ENCODE measurements at places on chromosomes 13 and 19. TPM values are rescaled to one million over a fixed set of nuclear protein-coding genes. Genes with fewer than 3 reads are reported as not detected.

Gene SH2D3A
- total RNA-seq: 31.5 TPM

DNA sequence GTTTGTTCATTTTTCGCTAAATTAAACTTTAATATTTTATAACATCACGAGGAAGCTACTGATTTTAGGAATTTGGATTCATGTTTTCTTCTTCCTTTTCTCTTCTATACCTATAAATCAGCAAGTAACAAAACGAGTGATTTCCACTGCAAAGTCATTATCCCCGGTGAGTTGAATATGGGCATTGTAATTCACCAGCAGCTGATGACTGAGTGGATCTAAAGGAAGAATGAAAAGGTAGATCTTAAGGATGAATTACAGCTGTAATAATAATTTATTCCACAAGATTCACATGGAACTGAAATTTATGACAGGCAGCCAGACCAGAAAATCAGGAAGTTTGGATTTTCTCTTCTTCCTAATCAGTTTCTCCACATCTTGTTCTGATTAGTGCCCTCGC is 111.4 kb downstream of the GPC6 start:
- H3K27ac ChIP-seq: no peak overlapping the region
- H3K36me3 ChIP-seq: no peaks in the 10 kb centered on the region
- DNase-seq: no peak
- no peak overlapping the region for H3K4me3 ChIP-seq
- no peaks in the 10 kb centered on the region for H3K4me1 ChIP-seq
- no peaks in the 10 kb centered on the region for H3K27me3 ChIP-seq

DNA sequence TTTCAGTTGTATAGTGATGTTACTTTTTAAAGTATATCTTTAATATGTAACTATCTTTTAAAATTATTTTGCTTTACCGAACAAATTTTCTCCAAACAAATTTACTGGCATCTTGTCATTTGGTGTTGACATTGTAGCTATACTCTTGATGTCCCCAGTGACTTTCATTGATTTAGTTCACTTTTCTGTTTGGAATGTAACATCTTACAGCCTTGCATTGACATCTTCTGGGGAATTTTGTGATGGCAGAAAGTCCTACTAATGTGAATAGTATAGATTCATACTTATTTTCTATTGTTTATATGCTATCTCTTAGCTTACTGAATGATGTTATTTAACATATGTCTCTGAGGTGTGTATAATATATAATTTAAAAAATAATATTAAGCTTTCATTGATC is 800.9 kb upstream of the ATXN8OS start:
- H3K27ac ChIP-seq: no peak overlapping the region
- H3K36me3 ChIP-seq: no peaks in the 10 kb centered on the region
- no peak overlapping the region for H3K4me3 ChIP-seq
- no peaks in the 10 kb centered on the region for H3K4me1 ChIP-seq
- no peaks in the 10 kb centered on the region for H3K27me3 ChIP-seq
- no peak for DNase-seq

Gene TGFBR3L
- total RNA-seq: 0.79 TPM

- H3K27me3 ChIP-seq: no peaks in the 10 kb centered on the region
These were observed 133.2 kb upstream of the SLITRK5 start for GRCh38 chr13:87537951-87538350.

DNA sequence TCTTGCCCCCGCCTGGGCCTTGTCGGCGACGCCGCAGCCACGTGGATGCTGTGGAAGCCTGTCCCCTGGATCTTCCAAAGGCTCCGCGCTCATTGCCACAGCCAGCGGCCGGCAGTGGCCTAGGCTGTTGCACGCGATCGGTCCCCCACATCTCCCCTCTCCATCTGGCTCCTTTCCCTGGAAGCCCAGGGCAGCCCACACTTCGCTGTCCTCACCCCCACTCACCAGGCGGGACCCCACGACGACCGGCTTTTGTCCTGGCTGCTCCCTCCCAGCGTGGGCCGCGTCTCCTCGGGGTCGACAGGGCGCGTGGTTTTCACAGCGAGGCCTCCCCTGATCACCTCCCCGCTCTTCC is 605 bp upstream of the TEX30 start:
- no peak for DNase-seq
- H3K27ac ChIP-seq: peak overlapping the region; percentile 97
- H3K27me3 ChIP-seq: peaks cover 2% of the 10 kb centered on the region
- H3K4me1 ChIP-seq: peaks cover 63% of the 10 kb centered on the region

Gene WDR88
- 0.27 TPM for total RNA-seq

GRCh38 chr19:12064590-12065538 is at the start of gene ZNF844:
ZNF844 (plus strand) TSS chr19:12064731; CDS start chr19:12064874, 143 bp downstream.
- H3K4me1 ChIP-seq: peaks cover 10% of the 10 kb centered on the region
- peaks cover 6% of the 10 kb centered on the region for H3K36me3 ChIP-seq
- DNase-seq: peak; percentile 69
- H3K4me3 ChIP-seq: peak within 1 kb of the TSS; percentile 78
- peak within 1 kb of the TSS; percentile 88 for H3K27ac ChIP-seq

- H3K4me1 ChIP-seq: peaks cover 24% of the 10 kb centered on the region
- peak overlapping the region; percentile 99 for H3K27ac ChIP-seq
- H3K27me3 ChIP-seq: no peaks in the 10 kb centered on the region
- H3K4me3 ChIP-seq: peak overlapping the region; percentile 100
These were observed 462 bp upstream of the MPHOSPH8 start for GRCh38 chr13:19632915-19633478.

GRCh38 chr13:97539651-97540610 is 106.0 kb downstream of the RAP2A start:
- H3K36me3 ChIP-seq: no peaks in the 10 kb centered on the region
- no peaks in the 10 kb centered on the region for H3K27me3 ChIP-seq
- H3K4me3 ChIP-seq: no peak overlapping the region
- DNase-seq: no peak
- no peak overlapping the region for H3K27ac ChIP-seq
- no peaks in the 10 kb centered on the region for H3K4me1 ChIP-seq

- H3K4me1 ChIP-seq: no peaks in the 10 kb centered on the region
- H3K4me3 ChIP-seq: no peak overlapping the region
- no peak for DNase-seq
- no peaks in the 10 kb centered on the region for H3K36me3 ChIP-seq
- H3K27me3 ChIP-seq: peaks cover 2% of the 10 kb centered on the region
- no peak overlapping the region for H3K27ac ChIP-seq
These were observed 10.7 kb upstream of the ZC3H13 start for GRCh38 chr13:46063292-46063691.

- DNase-seq: no peak
- H3K27me3 ChIP-seq: no peaks in the 10 kb centered on the region
- H3K4me1 ChIP-seq: peaks cover 68% of the 10 kb centered on the region
- peak overlapping the region; percentile 39 for H3K4me3 ChIP-seq
- peak overlapping the region; percentile 81 for H3K27ac ChIP-seq
These were observed 10.4 kb downstream of the UPF1 start for GRCh38 chr19:18842166-18842565.

GRCh38 chr13:44425041-44425814 is 51.6 kb downstream of the SERP2 start:
- H3K27ac ChIP-seq: no peak overlapping the region
- no peaks in the 10 kb centered on the region for H3K36me3 ChIP-seq
- H3K4me3 ChIP-seq: no peak overlapping the region
- no peak for DNase-seq

DNA sequence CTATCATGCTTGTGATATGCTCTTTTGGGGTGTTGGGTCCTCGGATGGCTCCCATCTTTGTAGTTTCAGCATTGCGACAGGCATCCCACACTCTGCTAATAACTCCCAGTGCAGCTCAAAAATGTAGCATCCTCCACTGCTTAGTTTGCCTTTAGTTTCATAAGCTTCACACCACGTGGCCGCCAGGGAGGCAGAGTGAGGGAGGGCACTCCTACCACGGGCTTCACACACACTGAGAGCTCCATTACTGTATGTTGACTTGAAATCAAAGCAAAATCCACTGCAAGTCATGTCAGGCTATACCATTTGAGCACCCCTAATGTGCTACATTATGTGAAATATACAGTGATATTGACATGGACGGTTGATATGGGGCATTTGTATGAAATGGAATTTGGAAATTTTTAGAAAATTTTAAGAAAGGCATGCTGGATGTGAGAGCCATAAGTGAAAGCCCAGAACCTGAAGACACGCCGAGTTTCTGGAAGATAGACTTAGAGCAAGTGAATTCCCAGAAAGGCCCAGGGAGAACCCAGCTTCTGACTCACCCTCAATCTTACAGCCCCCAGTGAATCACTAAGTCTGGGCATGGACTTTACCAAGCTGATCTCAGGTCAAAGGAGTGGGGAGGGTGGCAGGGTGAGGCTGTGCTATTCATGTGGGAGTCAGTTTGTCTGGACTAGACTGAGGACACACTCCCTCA is 94.1 kb downstream of the HSPH1 start:
- H3K4me1 ChIP-seq: no peaks in the 10 kb centered on the region
- peaks cover 2% of the 10 kb centered on the region for H3K27me3 ChIP-seq
- peaks cover 2% of the 10 kb centered on the region for H3K36me3 ChIP-seq
- no peak overlapping the region for H3K4me3 ChIP-seq
- no peak for DNase-seq

GRCh38 chr13:80802946-80803345 is 462.0 kb upstream of the SPRY2 start:
- H3K36me3 ChIP-seq: no peaks in the 10 kb centered on the region
- no peaks in the 10 kb centered on the region for H3K4me1 ChIP-seq
- no peak overlapping the region for H3K4me3 ChIP-seq
- H3K27ac ChIP-seq: no peak overlapping the region
- no peak for DNase-seq

Gene YIPF2
- total RNA-seq: 19.9 TPM

DNA sequence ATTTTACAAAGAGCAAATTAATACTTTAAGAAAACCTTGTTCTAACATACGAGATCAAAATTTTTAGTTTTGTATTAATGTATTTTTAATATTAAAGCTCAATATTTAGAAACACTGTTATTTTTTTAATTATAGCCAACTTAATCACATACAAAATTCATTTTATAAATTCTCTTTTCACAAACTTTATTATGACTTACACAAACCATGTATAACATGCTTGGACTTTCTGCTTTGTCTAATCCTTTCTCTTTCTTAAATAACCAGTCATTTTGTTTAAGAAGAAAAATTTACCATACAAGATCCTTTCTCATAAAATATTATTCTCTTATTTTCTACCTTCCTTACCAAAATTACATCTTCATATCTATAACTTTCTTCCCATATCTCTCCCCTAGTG is 62.2 kb downstream of the CYSLTR2 start:
- DNase-seq: no peak
- H3K27me3 ChIP-seq: peaks cover 2% of the 10 kb centered on the region
- H3K27ac ChIP-seq: no peak overlapping the region
- peaks cover 7% of the 10 kb centered on the region for H3K36me3 ChIP-seq
- H3K4me3 ChIP-seq: no peak overlapping the region

Gene ZNF180
- total RNA-seq: 9.6 TPM

Data from activated CD4-positive, alpha-beta T cell treated with anti-CD3 and anti-CD28 coated beads, Interleukin-2, amount 10 ng/mL, durations not matched to agents 7 days and 5 days (primary cell).